Fibroblast of the aortic adventitia (primary cell): ENCODE measurements at places on chromosomes 4 and X. TPM values are rescaled to one million over a fixed set of nuclear protein-coding genes. Genes with fewer than 3 reads are reported as not detected.

DNA sequence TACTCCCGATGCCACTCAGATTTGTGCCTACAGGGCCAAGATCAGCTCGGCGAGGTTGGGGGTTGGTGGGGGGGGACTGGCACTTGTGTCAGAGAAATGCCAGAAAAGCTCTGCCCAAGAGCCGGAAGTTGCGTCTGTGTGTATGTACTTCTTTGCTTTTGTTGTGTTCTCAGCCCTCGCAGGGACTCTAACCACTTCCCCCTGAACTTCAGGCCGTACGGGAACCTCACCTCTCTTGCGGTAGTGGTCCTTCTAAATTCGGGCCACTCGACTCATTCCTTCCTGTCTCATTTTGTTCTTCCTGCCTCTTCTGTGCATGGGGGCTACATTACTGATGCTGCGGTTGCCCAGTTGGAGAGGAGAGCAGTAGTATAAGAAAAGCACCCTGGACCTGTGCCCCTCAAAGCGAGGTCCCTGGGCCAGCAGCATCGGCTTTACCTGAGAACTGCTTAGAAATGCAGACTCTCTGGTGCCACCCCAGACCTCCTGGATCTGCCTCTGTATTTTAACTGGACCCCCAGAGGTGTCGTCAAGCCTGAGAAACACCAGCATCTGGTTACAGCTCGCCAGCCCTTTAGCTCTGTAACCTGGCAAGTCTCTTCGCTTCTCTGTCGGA, 146.3 kb upstream of the RPS6KA3 start:
- DNase-seq: no peak

DNA sequence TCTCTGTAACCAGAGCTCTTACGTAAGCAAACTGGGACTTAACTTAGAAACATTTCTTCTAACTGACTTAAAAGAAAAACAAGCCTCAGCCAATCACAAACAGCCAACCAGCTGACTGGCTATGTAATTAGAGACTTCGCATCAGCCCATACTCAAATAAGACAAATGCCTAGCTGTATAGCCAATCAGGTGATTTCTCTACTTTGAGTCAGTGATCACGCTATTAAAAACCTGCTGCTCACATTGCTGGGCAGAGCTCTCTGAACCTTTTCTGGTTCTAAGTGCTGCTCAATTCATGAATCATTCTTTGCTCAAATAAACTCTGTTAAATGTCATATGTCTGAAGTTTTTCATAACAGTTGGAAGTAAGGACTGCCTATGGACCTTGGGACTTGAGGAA, 9.9 kb upstream of the SMIM10L2A start:
- peak; percentile 4 for DNase-seq

DNA sequence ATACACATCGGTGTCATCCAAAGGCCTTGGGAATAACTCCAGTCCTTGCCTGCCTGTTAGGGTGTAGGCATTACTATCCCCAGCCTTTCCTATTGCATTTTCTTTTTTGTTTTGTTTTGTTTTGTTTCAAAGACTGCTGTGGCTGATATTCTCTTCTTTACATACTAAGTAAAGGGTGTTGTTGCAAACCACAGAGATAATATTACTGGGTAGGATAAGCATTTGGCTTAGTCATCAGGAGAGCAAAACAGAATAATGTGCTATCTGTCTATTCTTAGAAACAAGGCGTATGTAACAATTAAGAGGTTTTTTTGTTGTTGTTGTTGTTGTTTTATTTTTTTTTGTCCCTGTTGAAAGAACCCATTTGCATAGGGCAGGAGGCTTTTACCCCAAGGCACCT, 41.8 kb downstream of the UGT2B28 start:
- peak; percentile 22 for DNase-seq

GRCh38 chr4:141705747-141706377, 69.5 kb downstream of the IL15 start:
- DNase-seq: no peak

GRCh38 chr4:78667764-78668163, 108.4 kb upstream of the BMP2K start:
- no peak for DNase-seq

- DNase-seq: no peak
Observed at GRCh38 chr4:32037399-32037798, 1317.2 kb downstream of the PCDH7 start.

DNA sequence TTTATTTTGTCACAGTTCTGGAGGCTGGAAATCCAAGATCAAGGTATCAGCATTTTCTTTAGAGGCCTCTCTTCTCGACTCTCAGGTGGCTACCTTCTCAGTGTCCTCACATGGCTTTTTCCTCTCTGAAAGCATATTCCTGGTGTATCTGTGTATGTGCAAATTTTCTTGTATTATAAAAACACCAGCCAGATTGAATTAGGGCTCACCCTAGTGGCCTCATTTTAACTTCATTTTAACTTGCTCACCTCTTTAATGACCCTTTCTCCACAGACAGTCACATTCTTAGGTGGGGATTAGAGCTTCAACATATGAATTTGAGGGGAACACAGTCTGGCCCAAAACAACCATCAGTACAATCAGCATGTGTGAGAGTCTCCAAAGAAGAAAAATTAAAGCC, 542.4 kb upstream of the FAM241A start:
- peak; percentile 59 for DNase-seq

- DNase-seq: no peak
Observed at GRCh38 chr4:63492515-63492914, 916.7 kb downstream of the TECRL start.

- peak; percentile 43 for DNase-seq
Observed at GRCh38 chr4:153151535-153152455, 52.4 kb upstream of the TRIM2 start.

- DNase-seq: no peak
Observed at GRCh38 chr4:178414881-178415446, 972.7 kb upstream of the AGA start.

- DNase-seq: no peak
Observed at GRCh38 chr4:143252478-143252877, 67.8 kb downstream of the USP38 start.

- no peak for DNase-seq
Observed at GRCh38 chr4:5703831-5704230, 4.5 kb downstream of the EVC2 start.

DNA sequence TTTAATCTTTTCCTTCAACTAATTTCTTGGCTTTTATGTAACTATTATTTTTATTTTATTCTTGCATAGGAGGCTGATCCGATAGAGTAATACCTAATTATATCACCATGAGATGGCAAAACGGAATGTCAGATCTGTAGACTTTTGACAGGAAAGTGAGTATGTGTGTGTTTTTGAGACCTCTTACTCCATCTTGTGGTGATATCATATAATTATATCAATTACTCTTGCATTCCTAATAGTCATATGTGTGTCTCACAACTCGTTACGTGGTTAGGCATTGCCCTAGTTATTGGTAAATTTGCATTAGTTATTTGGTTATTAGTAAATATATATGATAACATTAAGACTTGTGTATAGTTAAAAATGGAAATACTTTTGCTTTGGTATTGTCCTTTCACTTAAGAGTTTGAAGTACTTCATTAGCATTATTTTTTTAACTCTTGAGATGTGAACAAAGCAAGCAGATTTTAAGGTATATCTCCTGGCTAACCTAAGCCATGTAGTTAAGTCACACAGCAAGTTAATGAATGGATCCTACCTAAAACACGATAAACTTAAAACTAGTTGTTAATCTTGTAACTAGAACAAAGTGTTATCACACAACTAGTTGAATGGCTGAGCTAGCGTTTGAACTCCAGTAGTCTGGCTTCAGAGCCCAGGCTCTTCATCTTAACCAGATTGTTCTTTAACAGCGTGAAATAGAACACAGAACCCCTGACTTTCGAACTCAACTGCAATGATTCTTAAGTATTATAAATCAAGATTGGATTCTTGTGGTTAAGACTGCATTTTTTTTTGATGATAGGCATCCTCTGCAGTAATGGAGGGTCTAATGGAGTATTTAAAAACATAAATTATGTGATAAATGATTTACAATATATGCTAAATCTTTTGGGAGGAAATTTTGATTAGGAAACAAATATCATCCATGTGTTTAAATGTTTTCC, 67.1 kb downstream of the PGRMC2 start:
- peak; percentile 66 for DNase-seq

GRCh38 chr4:138958519-138958918, 57.1 kb upstream of the NOCT start:
- DNase-seq: no peak

DNA sequence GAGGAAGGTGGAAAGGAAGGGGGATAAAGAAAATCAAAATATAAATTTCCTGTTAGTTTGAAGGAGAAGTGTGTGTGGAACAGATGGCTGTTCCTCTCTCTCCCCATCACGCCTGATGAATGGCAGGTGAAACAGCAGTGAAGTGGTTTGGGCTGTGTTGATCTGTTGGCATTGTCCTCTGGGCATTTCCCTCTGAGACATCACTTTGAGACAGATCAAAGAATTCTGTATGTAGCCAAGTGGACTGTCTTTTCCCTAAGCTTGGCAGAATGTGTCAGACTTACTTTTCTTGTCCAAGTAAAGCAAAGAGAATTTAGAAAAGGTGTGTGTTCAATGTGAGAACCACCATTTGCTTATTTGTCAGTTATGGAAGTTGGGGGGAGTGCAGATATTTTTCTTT, 47.5 kb downstream of the SEPTIN11 start:
- DNase-seq: no peak

DNA sequence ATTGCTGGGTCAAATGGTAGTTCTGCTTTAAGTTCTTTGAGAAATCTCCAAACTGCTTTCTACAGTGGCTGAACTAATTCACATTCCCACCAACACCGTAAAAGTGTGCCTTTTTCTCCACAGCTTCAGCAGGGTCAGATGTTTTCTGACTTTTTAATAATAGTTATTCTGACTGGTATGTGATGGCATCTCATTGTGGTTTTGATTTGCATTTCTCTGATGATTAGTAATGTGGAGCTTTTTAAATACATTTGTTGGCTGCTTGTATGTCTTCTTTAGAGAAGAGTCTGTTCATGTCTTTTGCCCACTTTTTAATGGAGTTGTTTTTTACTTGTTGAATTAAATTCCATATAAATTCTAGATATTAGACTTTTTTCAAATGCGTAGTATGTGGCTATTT, 257.5 kb upstream of the ANKRD50 start:
- DNase-seq: peak; percentile 18

DNA sequence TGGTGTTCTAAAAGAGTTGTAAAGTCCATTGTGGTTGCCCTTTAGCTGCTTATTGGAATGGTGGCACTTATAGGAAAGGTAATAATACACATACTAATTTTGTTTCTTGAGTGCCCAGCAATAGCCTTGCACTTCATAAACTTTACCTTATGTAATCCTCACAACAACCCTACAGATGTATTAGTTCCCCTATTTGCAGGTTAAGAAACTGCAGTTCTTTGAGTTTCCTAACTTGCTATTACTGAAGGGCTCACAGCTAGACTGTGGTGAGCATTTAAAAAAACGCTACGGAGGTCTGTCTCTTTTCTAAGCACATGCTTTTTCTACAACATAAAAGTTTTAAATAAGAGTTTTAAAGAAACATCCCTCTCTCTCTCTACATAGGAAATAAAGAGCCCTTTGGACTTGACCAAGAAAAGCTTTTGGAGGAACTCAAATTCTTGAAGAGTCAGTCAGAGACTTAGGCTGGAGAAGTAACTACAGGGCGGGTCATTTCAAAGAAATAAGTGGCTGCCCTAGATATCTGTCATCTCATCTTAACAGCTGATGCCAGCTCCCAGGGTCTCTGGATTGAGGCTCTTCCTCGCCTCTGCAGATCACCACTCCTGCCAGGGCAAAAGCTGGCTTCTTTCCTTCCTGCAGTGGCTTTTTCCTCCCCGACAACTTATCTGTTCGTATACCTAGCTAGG, 42.0 kb upstream of the FBXW7 start:
- no peak for DNase-seq

DNA sequence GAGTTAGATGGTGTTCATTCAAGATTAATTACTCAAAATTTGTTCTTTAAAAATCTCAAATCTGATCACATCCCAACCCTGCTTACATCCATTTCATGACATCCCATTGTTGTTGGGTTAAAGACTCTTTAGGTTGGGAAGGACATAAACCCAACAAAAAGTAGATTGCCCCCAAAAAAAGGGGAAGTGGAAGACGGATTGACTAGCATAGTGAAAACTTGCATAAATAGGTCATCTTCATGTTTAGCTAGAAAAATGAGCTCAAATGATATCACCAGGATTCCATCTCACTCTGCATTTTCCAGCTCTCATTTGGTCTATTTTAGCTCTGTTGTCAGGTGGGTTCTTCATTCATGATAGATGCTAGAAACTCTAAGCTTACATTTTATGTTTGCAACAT, 18.5 kb upstream of the TET2 start:
- DNase-seq: no peak

The DDIT4L gene
- 10.8 and 17.7 TPM in 2 replicates for total RNA-seq

The SCML2 gene
- total RNA-seq: 1.5 and 3.4 TPM in 2 replicates

The FATE1 gene
- total RNA-seq: not detected in 2 replicates

The TLR2 gene
- not detected in 2 replicates for total RNA-seq

The RTL3 gene
- total RNA-seq: 0.27 TPM in 1 of 2 replicates, not detected in the other

The ARHGAP6 gene
- 16.9 and 20.9 TPM in 2 replicates for total RNA-seq

The MAGEA12 gene
- not detected in 2 replicates for total RNA-seq

The CITED1 gene
- not detected in 2 replicates for total RNA-seq
